ENCODE measurements at places on chromosomes 12 and 14.

DNA sequence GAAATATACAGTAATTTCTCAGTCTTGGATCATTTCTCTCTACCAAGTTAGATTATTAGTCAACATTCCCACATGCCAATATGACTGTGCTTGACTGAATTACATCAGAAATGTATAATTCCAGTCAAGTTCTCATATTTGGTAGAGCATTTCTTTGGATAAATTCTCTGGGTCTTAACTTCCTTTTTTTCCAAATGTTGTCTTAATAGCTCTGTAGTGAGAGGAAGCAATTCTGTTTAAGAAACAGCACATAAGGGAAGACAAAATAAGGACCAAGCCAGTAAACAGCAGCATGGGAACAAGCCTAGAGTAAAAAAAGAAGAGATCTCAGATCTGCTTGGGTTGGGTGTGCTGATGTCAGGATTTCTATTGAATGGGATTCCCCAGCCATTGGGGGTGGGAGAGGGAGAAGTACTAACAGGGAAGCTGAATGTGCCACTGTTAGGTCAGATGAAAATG lies 14.2 kb upstream of the DYRK2 start:
- DNase-seq: no peak

DNA sequence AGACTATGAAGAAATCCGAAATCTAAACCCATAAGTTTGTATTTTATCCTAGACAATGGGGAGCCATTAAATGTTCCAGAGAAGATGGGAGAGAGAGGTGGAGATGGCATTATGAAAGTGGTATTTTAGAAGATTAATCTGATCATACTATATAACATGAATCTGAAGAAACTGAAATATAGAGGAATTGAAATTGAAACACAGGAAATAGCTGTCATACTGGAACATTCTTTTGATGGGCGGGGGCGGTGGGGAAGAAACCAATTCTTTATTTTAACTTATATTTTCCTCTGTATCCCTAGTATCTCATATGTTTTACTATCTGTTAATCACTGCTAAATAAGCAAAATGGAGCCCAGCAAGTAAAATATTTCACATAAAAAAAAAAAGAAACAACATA lies 27.0 kb upstream of the FOXN3 start:
- no peak for DNase-seq

- no peak for DNase-seq
Observed at GRCh38 chr12:92197815-92198214, 52.2 kb upstream of the BTG1 start.

DNA sequence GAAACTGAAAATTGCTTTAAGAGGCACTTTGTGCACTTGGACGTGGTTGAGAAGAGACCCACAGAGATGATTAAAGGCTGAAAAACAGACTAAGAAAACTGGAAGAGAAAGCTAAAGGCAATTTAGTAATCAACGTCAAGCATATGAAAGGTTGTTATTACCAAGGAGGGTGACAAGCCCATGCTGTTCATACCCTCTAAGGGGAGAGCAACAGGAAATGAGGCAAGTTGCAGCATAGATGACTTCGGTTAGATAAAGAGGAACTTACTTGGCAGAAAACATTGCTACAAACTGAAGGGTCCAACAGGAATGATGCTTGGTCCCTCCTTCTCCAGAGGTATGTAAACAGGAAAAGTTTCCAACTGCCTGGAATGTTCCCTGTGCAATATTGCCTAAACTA lies 107.8 kb downstream of the DUSP6 start:
- no peak for DNase-seq

DNA sequence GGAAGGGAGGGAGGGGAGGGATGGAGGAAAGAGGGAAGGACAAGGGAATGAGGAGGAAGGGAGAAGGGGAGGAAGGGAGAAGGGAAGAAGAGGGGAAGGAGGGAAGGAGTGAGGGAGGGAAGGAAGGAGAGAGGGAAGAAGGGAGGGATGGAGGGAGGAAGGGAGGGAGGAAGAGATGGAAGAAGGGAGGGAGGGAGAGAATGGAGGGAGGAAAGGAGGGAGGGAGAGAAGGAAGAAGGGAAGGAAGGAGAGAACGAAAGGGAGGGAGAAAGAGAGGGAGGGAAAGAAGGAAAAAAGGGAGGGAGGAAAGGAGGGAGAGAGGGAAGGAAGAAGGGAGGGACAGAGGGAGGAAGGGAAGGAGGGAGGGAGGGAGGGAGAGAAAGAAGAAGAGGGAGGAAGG lies 49.5 kb downstream of the RIMBP2 start:
- no peak for DNase-seq

DNA sequence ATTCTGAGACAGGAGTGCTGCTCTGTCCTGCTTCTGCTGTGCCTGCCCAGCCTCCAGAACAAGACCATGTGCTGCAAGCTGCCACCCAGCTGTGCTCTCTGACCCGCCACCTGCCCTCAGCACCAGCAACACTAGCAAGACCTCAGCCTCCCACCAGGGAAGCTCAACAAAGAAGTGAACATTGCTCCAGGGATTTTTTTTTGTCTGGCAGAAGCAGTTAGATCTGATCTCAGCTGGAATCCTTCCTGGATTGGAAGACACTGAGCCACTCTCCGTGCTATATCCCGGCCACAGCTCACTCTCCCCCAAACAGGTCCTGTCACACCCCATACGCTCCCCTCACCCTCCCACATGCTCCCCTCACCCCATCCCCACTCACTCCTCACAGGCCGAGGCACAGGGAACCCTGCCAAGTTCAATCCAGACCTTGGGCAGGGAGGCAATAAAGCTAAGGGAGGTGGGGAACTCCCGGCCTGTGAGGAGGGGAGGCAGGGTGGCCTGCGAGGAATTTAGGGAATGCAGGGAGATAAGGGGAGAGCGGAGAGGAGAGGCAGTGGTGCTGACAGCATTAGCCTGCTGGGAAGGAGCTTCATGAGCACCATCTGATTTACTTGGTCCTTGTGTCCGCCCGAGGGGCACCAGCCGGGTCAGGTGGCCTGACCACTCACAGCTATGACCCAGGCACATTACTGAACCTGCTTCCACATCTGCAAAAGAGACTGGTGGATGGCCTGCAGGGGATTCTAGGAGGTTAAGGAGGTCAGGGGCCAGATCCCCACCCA lies 29.7 kb downstream of the CCDC85C start:
- peak; percentile 73 for DNase-seq

DNA sequence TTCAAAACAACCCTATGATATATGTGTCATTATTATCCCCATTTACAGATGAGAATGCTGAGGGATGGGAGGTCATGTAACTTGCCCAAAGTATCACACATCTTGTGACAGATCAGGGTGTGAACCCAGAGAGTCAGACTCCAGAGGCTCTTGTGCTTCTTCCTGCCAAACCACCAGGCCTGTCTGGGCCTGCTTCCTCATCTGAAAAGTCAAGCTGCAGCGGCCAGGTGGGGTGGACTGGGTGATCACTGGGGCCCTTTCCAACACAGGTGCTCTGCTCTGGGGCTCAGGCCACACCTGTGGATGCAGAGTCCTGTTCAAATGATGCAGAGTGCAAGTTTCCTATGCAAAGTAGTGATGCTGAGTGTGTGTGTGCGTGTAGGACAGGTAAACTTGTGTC lies 26.7 kb downstream of the TSPAN11 start:
- DNase-seq: no peak

- DNase-seq: no peak
Observed at GRCh38 chr12:114407842-114408411, 2.0 kb upstream of the TBX5 start.

- no peak for DNase-seq
Observed at GRCh38 chr12:55972911-55973598, 823 bp upstream of the RAB5B start.

DNA sequence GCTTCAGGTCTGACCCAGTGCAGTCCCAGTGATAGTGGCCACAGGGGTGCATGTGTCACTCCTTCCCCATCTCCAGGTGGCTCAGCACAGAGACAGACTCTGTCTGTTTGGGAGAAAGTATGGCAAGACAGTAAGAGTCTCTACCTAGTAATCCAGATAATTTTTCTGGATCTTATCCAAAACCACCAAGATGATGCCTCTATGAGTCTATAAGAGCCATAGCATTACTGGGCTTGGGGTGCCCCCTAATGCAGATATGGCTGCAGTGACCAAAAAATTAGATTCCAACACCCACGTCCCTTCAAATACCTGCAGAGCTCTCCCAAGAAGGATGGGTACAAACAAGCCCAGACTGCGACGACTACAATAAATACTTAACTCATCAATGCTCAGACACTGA lies 123.8 kb downstream of the GRIP1 start:
- DNase-seq: no peak

DNA sequence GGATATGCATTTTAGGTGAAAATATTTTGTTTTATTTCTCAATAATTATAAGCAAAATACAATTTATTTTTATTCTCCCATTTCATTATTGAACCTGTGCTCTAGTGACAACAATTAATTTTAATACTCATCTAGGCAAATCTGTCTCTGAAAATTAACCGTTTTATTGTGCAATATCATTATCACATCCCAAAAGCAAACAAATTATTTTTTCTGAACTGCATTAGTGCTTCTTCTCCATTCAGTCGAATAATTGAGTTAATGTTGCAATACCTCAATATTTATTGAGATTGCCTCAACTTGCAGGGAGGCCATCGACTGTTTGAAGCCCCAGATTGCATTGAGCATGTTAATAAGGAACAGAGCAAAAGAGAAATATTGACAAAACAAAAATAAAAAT lies 303.2 kb upstream of the LRFN5 start:
- DNase-seq: no peak

GRCh38 chr12:640773-641172 lies 22.5 kb downstream of the NINJ2 start:
- DNase-seq: no peak

DNA sequence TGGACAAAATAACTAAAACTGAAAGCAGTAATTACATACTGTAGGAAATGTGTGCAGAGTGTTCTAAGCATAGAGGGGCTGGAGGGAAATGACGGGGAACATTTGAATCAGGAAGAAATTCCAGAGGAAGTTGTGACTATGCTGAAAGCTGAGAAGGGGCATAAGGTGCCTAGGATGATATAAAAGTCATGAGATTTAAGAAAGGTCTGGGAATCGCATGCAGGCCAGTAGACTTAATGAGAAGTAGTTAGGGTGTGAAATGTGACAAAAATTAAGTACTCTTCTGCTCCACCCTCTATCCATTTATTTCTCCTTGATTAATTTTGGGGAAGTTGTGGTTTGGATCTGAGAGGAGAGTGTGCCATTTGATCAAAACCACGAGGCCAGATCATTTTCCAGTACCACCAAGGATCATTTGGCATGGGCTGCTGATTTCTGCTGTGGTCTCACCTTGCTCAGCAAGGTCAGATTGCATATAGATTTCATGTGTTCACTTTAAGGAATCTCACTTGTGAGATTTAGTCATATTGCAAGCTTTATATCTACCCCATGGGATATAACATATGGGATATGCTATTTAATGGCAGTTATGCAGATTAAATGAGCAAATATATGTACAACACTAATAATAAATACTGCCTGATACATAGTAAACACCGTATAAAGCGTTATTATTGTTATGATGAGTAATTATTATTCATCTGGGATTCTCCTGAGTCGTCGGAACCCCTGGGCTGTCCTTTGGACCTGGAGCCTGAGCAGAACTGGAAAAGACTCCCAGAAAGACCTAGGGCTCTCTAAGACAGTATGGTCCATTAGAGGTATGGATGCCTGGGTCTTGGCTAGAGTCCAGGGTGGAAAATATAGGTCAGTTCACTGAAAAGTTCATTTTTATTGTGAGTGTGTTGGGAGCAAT lies 72.3 kb downstream of the SRGAP1 start:
- DNase-seq: no peak

GRCh38 chr12:109729801-109730200 lies 16.2 kb downstream of the FAM222A start:
- DNase-seq: no peak

DNA sequence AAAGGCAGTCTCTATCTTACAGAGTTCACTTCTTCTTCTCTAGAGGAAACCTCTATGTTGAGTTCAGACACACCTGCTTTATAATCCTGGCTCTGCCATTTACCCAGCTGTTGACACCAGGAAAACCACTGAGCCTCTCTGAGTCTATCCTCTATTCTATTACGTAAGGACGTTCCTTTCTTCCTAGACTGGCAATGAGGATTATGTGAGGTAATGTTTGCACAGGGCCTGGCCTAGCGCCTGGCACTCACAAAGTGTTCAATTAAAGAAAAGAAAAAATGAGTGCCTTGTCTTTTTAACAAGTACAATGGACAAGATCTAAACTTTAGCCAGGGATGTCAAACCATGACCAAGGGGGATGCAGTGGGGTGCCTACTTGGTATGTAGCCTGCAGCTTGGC lies 641.9 kb upstream of the TBX3 start:
- DNase-seq: no peak

DNA sequence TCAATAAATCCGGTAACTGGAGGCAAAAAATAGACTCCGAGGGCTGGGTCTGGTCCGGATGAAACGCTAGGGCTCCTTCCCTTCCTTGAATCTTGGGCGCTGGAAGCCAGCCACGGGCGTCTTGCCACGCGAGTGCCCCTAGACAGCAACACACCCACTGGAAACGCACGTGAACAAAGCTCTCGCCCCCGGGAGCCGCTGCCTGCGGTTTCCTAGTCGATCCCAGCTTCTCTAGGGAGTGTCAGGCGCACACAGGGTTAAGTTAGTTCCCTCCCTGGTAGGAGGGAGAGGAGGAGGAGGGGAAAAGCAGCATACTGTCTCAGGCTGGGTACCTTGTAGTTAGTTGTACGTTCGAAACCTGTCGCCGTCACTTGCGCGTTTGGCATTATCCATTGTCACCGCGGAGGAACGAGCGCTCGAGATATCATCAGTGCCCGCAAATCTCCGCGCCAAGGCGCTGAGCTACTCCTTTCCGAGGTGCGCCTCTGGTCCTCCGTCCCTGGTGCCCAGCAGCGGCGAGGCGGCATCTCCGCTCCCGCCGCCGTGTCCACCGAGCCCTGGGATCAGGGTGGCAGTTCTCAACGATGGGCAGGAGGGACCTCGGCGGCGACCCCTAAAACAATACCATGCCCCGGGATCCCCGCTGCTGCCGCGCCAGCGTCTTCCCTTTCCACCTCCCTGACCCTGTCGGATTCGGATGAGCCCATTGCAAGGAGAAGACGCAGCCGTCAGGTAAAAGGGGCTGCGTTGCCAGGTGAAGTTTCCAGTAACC lies at the start of gene FLRT2:
Gene FLRT2, plus strand, starts transcription at position 342 of the 772 bp plus-strand sequence. CDS start 91,371 bp downstream, outside the sequence.
- DNase-seq: peak; percentile 44

DNA sequence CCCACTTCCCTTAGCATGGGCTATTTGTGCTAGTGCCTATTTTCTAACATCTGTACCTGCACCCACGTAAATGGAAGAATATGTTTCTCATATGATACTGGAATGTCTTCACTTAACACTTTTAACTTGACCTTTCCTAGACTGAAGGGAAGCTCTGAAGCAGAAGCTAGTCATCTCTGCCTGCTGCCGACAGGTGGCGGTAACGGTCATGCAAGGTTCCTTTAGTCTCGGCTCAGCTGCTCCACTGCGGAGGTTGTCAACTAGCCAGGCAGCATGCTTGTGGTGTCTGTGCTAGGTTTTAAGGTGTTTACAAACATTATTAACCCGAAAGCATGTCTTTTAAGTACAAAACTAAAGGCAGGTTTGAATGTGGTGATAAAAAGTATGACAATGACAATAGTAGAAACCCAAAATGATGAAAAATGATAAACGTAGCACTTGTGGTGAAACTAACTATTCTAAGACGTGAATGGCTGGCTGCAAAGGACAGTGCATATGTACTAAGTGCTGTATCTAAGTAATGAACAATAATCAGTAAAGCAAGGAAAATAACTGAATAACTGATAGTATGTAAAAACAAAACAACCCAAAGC lies 117.2 kb downstream of the GRIN2B start:
- DNase-seq: peak; percentile 80

GRCh38 chr14:62736048-62737043 lies 308.9 kb downstream of the KCNH5 start:
- no peak for DNase-seq
